ENCODE measurements at places on chromosomes 12 and 14.

DNA sequence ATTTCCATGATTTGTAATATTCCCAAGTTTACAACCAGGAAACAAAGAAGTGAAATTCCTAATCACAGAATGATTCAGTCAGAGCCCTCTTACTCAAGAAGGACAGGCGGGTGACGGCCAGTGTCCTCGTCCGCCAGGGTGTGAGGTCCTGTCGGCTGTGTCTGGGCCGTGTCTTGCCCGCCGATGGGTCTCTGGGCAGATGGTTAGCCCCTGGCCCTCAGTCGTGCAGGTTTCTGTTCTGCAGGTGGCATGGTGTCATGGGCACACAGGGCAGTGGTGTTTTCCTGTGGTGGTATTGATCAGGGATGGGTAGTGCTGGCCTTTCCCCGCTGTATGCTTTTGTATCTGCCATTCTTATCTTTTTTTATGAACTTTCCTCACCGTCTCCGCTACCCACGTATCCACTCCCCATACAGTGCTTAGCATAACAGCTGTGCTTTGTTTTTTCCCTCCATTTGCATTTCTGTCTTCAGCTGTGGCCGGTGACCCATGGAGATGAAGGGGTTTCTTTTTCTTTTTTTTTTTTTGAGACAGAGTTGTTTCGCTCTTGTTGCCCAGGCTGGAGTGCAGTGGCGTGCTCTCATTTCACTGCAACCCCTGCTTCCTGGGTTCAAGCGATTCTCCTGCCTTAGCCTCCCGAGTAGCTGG lies 100.7 kb downstream of the TSPAN9 start:
- DNase-seq = no peak

- DNase-seq = no peak
Measured at GRCh38 chr12:44377443-44378187, 498.5 kb downstream of the NELL2 start.

DNA sequence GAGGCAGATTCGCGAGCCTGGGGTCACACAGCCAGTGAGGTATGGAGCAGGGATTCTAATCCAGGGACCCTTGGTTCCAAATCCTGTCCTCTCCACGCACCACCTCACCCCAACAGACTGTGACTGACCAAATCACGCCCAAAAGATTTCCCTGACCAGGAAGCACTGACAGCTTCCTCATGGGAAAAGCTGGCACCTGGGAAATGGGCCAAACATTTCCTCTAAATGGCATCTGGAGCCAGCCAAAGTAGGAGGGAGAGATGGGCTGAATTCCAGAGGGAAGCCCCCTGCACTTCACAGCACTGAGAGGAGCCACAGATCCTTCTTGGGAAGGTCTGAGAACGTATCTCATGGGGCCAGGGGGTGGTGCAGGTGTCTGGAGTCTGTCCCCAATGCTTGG lies 28.8 kb downstream of the CCDC92 start:
- DNase-seq = no peak

GRCh38 chr12:132478845-132479244 lies 11.1 kb upstream of the FBRSL1 start:
- no peak for DNase-seq

GRCh38 chr12:78328524-78328923 lies 497.8 kb downstream of the NAV3 start:
- DNase-seq = no peak

DNA sequence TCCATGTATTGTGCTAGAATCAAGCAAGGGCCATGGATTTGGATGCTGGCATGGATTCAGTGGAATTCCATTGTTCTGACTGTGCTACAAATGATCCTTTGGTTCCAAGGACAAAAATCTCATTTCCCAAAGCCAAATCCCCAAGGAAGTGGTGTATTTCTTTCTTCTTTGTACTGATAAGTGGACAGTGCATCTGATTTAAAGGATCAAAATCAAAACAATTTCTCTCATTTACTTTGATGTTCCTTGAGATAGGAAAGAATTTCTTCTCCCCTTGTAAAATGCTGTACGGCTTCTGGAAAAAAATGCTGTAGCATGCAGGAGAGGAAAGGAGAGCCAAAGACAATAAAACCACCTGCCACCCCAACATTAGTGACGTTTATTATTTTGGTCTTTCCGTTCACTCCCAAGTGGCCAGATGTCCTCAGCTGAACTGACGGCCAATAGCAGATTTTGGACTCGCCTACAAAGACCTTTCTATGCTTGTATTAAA lies 185.7 kb downstream of the PRKD1 start:
- no peak for DNase-seq

GRCh38 chr12:10779103-10779502 lies 23.3 kb downstream of the TAS2R7 start:
- no peak for DNase-seq

- DNase-seq = no peak
Measured at GRCh38 chr12:99282086-99282485, 365.5 kb upstream of the GARIN6 start.

- no peak for DNase-seq
Measured at GRCh38 chr14:72315714-72316113, 383.5 kb downstream of the RGS6 start.

DNA sequence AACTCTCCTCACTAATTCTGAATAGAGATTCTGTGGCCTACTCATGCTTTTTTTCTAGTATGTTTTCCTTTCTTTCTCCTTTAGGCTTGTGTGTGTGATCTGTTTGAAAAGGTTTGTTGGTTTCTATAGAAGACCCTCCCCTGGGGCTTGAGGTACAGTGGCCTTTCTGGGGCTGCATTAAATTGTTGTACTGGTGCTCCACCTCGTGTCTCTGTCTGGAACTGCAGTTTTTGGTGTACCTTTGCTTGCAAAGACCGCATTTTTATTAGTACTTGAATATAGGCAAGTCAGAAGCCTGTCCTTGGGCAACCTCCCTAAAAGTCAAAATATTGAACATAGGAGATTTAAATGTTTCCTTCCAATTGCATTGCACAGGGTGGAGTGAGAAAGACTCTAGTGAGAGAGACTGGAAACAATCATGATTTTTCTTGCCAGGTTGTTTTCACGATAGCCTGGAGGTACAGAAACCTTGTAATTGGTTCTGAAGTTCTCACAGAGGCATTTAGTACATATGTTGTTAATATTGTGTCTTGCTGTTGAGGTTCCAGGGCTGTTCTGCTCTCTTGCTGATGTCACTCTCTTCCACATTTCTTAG lies 39.0 kb downstream of the SLCO1B1 start:
- peak; percentile 3 for DNase-seq

- DNase-seq = no peak
Measured at GRCh38 chr14:63308723-63309317, 9.9 kb downstream of the GPHB5 start.

DNA sequence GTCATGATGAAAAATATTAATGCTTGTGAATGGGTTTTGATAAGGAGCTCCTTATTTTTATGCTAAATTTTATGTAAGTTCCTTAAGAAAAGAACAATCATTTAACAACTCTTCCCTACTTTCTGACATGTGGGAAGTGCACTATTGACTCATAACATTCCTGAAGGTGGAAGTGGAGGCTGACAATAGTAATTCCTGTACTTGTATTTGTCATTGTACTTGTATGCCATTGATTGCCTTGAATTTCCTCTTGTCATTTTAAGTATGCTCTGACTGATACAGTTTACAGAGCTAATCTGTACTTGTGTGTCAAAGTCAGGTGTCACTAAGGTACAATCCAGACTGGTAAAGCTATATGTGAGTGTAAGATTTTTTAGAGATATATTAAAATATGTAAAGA lies 440.0 kb downstream of the SLC16A7 start:
- DNase-seq = no peak

DNA sequence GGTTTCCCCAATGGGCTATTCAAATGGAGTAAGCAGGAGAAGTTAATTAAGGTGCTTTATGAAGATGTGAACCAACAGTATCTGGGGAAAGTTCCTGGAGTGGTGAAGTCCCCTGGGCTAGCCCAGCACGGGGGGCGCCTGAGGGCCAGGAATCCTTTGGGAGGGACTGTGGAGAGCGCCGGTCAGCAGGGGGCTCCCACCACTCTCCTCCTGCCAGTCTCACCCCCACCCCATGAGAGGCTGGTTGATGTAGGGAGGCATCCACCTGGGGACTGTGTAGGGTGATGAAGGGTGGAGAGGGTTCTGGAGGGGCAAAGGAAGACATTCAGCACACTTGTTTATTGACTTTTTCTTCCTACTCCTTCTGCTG lies 4.4 kb downstream of the CEBPE start:
- DNase-seq = no peak

- DNase-seq = no peak
Measured at GRCh38 chr14:36506732-36507614, 13.1 kb downstream of the NKX2-1 start.

GRCh38 chr14:102074415-102074964 lies 12.4 kb downstream of the HSP90AA1 start:
- DNase-seq = no peak
